Astrocyte of the cerebellum (primary cell): ENCODE measurements at places on chromosomes 16 and 17.
A peak's percentile ranks its signal among the peaks of the same experiment; 100 is the strongest.

DNA sequence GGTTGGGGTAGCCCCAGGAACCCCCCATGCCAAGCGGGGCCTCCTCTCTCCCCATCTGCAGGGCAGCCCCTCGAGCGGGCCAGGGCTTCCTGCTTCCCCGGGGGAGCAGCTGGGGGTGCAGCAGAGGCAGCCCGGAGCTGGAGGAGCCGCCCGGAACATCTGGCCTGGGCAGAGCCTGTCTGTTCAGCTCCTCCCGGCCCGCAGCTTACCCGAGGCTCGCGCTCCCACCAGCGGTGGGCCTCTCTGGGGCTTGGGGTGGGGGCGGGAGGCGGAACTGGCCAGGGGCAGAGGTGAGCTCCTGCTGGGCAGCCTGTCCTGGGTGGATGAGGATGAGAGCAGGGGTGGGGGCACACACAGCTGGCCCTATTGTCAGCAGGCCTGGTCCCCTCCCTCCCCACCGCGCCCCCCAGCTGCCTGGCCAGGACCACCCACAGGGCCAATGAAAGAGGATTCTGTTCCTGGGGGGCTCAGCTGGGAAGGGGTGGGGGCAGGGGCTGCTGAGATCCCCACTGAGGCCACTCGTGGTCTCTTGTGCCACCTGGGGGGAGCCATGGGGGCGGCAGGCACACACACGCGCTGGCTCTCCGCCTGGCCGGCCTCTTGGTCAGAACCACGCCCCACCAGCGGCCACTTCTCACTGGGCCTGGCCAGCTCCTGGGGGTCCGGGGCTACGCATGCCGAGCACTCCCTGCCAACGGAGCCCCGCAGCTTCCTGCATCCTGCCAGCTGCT is 34.7 kb downstream of the BAHCC1 start:
- DNase-seq, result no peak

GRCh38 chr16:13806671-13807070 is 113.3 kb upstream of the ERCC4 start:
- no peak for DNase-seq

DNA sequence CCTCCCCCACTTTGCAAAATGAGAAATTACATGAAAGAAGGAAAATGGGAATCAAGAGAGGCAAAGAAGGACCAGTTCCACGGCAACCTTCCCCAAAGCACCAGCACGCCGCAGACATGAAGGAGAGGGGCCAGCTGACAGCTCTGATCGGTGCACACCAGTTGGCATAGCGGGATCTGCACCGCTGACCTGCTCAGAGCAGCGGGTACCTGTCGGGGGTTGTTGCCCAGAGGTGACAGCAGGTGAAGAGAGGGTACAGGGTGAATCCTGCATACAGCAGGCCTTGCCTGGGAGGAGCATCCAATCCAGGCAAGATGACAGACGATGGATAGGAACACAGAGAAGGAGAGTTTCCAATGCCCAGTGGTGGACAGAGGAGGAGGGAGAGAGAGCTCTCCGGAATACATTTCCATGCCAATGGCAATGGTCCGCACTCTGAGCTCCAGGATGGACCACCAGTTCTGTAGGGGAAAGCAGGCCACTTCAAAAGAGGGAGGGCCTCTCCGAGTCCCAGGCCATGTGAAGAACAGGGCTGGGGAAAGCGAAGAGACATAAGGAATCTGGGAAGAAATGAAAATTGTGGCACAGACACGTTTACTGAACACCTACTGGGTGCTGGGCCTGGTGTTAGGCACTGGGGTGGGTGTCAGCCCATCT is 24.0 kb downstream of the CEP295NL start:
- DNase-seq, result no peak

GRCh38 chr16:89349947-89350633 is 132.6 kb downstream of the ZNF778 start:
- no peak for DNase-seq

DNA sequence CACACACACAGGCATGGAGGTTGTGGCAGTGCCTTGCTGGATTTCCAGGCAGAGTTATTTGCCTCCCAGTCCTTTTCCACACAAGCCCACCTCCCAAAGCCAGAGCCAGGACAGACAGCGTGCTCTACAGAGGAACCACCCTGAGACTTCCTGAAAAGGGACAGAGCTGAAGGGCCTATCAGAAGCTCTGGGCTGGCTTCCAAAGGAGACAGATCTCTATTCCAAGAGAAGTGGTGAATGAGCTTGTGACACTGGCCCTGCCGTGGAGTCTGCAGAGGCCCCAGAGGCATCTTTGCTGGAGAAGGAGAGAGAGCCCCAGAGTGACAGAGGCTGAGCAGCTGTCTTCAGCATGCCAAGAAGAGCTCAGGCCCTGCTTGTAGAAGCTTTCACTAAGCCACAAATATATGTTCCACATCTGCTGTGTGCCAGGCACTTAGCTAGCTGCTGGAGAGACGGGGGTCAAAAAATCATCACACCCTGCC is 8.3 kb upstream of the LPCAT2 start:
- no peak for DNase-seq

DNA sequence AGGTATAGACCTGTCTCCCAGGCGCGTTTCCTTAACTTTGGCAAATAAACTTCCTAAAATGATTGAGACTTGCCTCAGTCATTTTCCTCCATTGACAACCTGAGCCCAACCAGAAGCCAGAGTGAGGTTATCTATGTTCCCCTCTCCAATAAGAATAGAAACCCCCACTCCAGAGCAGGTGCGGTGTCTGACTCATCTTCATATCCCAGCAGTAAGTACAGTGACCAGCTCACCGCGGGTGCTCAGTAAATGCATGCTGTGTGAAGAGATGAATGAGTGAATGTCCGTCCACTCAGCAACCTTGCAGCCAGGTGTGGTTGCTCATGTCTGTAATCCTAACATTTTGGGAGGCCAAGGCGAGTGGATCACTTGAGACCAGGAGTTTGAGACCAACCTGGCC is 19.5 kb upstream of the CD300E start:
- DNase-seq, result no peak

DNA sequence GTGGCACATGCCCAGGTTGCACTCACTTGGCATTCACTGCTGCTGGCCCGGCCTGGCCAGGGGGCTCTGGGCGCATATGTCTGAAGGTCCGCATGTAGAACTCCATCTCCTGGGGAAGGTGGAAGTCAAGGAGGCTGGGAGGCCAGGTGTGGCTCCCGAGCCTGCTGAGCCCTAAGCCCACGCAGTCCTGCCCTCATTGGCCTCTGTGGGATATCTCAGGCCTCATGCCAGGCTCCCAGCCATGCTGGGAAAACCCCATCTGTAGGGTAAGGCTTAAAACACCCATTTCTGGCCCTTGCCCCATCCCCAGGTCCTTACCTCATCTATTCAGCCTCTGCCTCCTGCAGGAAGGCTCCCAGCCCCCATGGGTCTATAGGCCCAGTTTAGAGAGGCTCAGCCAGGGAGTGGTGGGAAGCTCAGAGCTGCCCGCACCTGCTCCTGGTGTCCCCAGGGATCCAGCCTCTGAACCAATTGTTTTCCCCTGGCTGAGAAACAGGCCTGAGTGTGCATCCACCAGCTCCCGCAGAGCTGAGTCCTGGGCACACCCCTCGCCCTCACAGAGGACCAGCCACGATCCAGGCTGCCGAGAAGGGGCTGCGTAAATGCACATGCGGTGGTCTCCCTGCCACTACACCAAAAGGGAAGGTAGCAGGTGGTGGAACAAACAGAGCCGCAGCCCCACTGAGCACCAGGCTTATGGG is 2.3 kb upstream of the TPPP3 start:
- DNase-seq, result no peak

- no peak for DNase-seq
Measured at GRCh38 chr16:30893417-30893743, 497 bp downstream of the BCL7C start.

DNA sequence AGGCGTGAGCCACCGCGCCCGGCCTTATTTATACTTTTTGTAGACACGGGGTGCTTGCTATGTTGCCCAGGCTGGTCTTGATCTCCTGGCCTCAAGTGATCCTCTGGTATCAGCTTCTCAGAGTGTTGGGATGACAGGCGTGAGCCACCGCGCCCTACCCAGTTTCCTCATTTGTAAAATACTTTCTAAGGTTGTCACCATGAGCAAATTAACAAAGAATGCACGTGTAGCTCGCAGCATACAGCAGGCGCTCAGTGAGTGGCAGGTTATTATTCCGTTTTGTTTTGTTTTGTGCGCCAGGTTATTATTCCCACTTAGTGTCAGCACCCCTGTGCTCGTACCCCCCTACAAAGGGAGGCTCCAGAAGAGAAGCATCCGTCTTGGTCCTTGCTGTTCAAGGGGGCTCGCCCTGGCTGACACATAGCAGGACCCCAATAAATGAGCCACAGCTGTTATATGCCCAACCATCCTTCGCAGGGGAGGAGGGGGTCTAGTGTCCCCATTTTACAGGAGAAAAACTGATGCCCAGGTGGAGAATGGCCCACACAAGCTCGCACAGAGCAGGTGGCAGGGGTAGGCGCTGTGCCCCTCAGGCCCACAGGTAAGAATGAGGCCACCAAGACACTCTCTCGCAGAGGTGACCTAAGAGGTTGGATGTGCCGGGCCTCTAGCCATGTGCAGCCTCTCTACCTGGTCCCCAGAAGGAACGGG is 686 bp upstream of the MIEF2 start:
- no peak for DNase-seq

- no peak for DNase-seq
Measured at GRCh38 chr17:40821536-40821935, 878 bp downstream of the KRT10 start.

DNA sequence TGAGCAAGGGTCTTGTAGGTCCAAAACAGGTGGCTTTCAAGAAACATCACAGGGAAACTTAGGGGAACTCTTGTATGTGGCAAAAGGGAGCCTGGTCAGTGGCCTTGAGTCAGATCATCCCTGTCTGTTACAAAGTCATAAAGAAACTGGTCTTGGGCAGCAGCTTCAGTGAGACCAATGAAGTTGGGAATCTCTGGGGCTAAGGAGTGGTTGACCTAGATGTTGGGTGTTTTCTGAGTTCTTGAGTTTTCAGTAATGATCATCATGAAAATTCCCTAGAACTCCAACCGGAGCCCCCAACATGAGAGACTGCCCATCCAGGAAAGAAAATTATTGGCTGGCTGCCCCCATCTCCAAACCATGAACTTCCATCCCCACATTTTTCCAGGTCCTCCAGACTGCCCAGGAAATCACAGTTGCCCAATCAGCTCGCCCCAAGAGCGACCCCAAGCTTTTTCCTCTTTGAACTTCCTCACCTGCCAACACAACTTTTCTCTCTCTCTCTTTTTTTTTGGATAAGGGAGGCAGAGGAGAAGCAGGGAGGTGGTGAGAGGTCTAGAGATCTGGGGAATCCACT is 3.9 kb downstream of the CCR7 start:
- DNase-seq, result no peak

- DNase-seq, result no peak
Measured at GRCh38 chr17:46964315-46965265, 14.5 kb downstream of the RPRML start.

- no peak for DNase-seq
Measured at GRCh38 chr17:9767432-9767991, 23.9 kb downstream of the DHRS7C start.

GRCh38 chr17:82985428-82985805 is 94.0 kb upstream of the METRNL start:
- DNase-seq, result no peak

GRCh38 chr17:34308371-34308770 is 10.9 kb upstream of the CCL8 start:
- DNase-seq, result no peak

GRCh38 chr16:67250045-67250327 is 1.2 kb downstream of the SLC9A5 start:
- DNase-seq, result no peak

DNA sequence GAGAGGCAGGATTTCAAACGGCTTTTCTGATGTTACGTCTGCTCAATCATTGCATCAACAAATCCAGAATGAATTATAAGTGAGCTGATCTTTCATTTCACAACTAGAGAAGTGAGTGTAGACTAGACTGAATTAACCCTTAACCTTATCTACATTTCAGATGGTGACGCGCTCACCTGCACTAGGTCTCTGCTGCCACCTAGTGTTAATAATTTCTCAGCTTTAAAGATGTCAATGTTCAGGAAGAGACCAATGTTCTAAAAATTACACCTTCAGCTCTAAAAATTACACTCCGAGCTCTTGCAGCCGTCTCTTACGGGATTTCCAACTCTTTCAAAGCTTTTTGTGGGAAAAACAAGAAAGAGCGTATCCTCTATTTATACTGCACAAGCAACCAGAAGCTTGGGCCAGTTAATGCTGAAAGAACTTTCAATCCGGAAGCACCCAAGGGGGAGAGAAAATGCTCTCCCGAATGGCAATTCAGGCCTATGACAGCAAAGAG is 88.2 kb upstream of the FA2H start:
- DNase-seq, result peak; percentile 22
